ENCODE measurements at places on chromosomes 12 and 14. TPM values are rescaled to one million over a fixed set of nuclear protein-coding genes. Genes with fewer than 3 reads are reported as not detected.

GRCh38 chr12:99996095-99996494 is 11.4 kb upstream of the ANKS1B start:
- no peak overlapping the region for H3K27ac ChIP-seq
- H3K4me3 ChIP-seq = no peak overlapping the region
- no peaks in the 10 kb centered on the region for H3K4me1 ChIP-seq

- DNase-seq = no peak
- H3K4me1 ChIP-seq = no peaks in the 10 kb centered on the region
- H3K4me3 ChIP-seq = no peak overlapping the region
- H3K27ac ChIP-seq = no peak overlapping the region
Observed at GRCh38 chr12:105841840-105842239, 296.9 kb downstream of the NUAK1 start.

DNA sequence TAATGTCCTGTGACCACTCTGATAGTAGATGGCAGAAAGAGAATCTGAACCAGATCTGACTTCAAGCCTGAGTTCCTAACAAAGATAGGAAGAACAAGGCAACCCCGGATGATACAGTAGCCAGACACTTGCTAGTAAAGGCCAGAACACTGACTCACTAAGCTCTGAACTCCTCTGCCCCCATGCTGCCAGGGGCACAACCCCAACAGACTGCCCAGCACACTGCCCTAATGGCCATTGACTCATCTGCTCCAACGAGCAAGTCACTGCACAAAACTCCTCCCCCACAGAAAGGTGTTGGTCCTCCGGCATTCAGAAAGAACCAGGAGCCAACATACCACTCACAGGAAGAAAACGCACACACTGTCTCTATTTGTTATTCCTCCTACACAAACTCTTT is 179.6 kb upstream of the NUDT4 start:
- no peaks in the 10 kb centered on the region for H3K36me3 ChIP-seq
- no peaks in the 10 kb centered on the region for H3K4me1 ChIP-seq
- H3K27me3 ChIP-seq = no peaks in the 10 kb centered on the region
- no peak overlapping the region for H3K27ac ChIP-seq

DNA sequence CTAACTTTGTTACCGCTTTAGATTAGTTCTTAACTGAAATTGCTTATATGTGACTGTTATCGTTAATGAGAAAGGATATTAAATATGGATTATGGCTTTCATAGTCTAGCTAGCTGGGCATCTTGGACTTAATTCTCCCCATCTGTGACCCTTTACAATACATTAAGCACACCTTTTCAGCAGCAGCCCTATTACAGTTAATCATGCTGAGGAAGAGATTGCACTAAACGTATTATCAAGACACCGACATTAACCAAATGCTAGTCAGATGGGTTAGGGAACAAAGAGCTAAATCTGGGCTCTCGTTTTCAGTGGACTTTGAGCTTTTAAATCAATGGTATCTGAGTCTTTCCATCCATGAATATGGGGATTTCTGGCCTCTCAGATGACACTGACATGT is 447.5 kb upstream of the DCN start:
- H3K27me3 ChIP-seq = no peaks in the 10 kb centered on the region
- no peak overlapping the region for H3K27ac ChIP-seq
- no peaks in the 10 kb centered on the region for H3K36me3 ChIP-seq
- H3K4me1 ChIP-seq = no peaks in the 10 kb centered on the region
- no peak overlapping the region for H3K4me3 ChIP-seq

Gene KCNH3
- total RNA-seq = 8.0 TPM

Gene ZFC3H1
- 85.5 TPM for total RNA-seq

Gene OTX2
- not detected for total RNA-seq

Data from T-cell (primary cell).